ENCODE measurements at places on chromosomes 1 and 21.

- DNase-seq = no peak
Measured at GRCh38 chr21:45164838-45165237, 90.5 kb downstream of the ADARB1 start.

GRCh38 chr1:159882527-159882862 lies 17.5 kb downstream of the CFAP45 start:
- DNase-seq = no peak

GRCh38 chr1:208170252-208170651 lies 73.9 kb downstream of the PLXNA2 start:
- no peak for DNase-seq

GRCh38 chr1:36885540-36886357 lies 148.6 kb downstream of the GRIK3 start:
- DNase-seq = no peak

- DNase-seq = no peak
Measured at GRCh38 chr1:41498804-41499203, 14.3 kb upstream of the EDN2 start.
